ENCODE measurements at places on chromosomes 5 and 9. TPM values are rescaled to one million over a fixed set of nuclear protein-coding genes. Genes with fewer than 3 reads are reported as not detected.

C5orf52 gene
- total RNA-seq, result not detected

DNA sequence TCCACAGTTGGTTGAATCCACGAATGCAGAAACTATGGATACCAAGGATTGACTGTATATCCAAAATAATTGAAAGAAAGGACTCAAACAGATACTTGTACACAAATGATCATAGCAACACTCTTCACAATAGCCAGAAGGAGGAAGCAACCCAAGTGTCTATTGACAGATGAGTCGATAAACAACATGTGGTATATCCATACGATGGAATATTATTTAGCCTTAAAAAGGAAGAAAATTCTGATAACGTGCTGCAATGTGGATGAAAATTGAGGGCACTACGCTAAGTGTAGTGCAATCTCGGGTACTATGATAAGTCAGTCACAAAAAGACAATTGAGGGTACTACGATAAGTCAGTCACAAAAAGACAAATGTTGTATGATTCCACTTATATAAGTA lies 83.6 kb upstream of the CPEB4 start:
- no peak for DNase-seq

DNA sequence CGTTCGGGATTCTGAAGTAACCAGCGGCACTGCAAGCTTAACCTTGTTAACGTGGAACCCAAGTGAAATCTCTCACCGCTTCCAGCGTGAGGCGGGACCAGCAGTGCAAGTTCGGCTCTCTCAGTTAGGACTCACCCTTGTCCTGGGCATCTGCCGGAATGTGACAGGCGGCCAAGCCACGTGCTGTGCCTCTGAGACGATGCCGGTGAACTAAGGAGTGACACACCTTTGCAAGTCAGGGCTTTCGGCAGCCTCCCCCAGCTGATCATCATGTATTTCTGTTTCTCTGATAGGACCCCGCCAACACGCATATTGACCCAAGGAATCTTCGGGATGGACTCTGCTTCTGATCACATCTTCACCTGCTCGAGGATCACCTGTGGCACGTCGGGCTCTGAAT lies 415.0 kb upstream of the IRX1 start:
- no peak for DNase-seq

- no peak for DNase-seq
Measured at GRCh38 chr9:31908158-31908890, 476.1 kb upstream of the ACO1 start.

DNA sequence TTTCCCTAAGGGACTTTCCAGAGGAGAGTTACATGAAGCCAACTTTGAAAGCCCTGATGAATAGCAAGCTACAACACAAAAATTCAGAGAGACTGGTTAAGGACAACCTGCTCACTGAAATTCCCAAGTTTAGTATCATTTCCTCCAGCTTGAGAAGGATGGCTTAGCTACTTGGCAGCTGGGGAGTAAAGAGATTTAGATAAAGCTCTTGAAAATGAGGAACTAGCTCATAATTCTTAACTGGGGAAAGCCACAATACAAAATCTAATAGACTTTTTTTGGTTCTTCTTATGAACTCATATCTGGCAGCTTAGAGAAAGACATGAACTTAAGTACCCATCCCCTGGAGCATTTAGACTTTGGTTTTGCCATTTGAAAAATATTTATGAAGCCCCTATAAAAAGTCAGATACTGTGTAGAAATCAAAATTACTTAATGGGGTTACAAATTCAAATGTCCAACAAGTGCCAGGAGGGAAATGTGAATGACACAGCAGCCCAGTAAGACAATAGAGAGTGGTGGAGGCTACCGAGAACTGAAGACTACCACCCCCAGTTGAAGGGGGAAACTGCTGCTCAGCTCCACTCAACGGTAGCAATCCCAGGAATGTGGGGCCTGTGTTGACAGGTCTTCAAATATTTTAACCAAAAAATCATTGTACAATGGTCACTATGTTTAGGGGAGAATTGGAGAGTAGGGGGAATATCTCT lies 79.4 kb upstream of the ADRB2 start:
- DNase-seq, result no peak

DNA sequence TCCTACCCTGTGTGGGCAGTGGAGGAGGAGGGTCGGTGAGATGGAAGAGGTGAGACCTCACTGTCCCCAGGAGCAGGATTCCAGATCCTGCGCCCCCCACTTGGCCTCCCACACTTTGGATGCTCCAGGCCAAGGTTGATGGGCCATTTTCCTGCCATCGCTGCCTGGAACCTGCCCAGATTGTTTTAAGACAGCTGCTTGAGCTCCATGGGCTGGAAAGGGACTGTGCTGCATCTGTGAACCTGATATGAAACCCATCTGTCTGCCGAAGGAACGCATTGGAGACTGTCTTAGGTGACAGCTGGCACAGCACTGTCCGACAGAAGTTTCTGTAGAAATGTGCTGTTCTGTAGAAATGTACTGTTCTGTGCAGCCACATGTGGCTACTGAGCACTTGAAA lies 72.7 kb upstream of the SLC25A48 start:
- DNase-seq, result no peak

DNA sequence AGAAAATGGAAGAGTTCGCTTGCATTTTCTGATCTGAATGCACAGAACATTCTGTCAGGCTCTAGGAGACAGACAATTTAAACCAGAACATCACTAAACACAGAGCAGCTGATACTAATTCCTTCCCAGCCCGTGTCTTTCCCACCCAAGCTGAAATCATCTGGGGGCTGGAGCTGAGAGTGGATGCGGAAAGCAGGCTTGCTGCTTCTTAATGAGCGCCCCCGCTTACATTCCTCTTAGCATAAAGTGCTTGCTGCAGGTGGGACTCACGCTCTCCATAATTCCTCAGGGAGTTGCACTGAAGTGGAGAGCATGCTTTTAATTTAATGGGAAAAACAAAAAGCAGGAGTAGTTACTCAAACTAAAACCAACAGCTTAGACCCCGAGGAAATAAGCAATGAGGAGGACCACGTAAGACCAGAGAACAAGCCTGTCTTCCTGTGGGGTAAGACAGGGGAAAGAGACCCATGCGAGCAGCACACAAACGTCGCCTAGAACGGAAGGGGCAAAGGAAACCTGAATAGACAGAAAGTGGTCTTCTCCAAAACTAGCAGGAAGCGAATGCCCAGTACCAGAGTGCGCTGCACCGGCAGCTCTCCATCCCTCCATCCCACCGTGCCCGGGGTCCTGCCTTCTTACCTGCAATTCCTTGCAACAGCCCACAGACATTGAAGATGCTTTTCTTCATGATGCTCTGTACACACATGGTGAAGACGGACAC lies 139.3 kb downstream of the LHFPL2 start:
- no peak for DNase-seq

All from T-helper 17 cell (primary cell).